CD4-positive, alpha-beta T cell treated with Interleukin-17A for 4 hours (primary cell): ENCODE measurements at places on chromosomes 13 and 19.

GRCh38 chr13:74026753-74027152, 107.5 kb downstream of the KLF12 start:
- DNase-seq, result peak; percentile 81

DNA sequence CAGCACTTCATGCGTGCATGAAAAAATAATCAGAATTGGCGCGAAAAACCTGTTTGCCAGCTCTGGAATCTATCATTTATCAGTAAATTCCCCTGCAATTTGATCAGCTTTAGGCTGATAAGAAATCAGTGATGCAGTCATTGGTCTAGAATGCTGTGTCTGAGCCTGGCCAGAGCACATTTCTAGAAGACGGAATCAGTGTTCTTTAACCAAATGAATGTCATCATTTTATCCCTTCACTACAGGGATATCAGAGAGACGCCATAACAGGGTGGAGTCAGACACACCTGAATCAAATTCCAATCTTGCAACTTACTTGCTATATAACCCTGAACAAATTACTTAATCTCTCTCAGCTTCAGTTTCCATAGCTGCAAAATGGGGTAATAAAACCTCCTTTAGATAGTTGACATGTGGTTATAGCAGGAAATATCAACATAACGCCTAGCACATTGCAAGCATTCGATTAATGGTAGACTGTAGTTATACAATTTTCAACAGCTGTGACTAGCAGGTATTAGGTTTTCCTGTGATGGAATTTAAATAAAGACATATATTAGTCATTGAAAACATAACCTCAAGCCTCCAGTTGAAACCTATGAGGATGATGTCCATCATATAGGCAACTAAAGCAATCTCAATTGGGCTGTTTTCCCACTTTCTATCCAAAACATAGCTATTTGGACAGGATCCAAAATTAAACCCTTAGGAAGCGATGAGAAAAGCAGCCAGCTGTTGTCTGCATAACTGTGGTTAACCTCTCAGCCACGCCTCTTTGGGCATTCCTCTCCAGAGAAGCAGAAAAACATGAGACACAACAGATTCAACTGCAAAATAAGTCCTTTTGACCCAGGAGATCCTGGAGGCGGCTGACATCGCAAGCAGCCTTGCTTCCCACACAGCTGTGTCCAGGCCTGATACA, 51.6 kb upstream of the UBL3 start:
- DNase-seq, result peak; percentile 51

DNA sequence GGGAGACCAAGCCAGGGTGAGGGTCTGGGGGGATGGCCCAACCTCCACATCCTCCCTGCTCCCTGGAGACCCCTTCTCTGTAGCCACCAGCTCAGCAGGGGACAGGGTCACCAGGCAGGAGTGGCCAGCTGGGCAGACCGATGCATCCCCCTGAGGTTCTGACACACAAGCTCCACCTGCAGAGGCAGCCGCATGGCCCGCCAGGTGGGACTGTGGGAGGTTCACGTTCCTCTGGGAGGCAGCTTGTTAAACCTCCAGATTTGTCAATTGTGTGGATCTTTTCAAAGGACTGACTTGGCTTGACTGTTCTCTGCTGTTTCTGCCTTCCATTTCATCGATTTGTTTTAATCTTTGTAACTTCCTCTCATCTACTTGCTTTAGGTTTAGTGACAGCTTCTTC, 8.1 kb downstream of the POLRMT start:
- no peak for DNase-seq

DNA sequence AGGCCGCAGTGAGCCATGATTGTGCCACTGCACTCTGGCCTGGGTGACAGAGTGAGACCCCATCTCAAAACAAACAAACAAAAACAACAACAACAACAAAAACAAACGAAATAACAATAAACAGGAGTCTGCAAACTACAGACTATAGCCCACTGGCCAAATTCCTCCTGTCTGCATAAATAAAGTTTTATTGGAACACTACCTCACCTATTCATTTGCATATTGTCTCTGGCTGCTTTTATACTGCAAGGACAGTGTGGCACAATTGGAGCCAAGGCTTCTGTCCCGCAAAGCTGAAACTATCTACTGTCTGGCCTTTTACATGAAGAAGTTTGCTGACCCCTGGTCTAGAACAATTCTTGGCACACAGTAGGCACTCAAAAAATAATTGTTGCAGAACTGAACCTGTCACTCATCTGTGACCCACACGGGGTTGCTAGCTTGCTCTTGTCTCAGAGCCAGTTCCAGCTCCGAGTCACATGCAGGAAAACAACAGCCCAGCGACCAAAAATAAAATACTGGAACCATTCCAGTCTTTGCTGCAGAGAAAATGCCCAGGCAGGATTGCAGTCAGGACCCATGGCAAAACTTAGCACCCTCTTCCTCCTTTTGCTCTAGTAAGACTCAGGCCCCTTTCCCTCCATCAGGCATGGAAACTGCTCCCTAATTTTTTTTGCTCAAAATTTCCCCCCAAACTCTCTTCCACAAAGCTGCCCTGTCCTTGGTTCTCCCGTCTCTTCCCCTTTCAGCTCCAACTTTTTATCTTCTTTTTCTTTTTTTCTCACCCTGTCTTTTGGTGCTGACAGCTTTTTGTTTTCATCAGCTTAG, 4.8 kb upstream of the MYH14 start:
- DNase-seq, result no peak

DNA sequence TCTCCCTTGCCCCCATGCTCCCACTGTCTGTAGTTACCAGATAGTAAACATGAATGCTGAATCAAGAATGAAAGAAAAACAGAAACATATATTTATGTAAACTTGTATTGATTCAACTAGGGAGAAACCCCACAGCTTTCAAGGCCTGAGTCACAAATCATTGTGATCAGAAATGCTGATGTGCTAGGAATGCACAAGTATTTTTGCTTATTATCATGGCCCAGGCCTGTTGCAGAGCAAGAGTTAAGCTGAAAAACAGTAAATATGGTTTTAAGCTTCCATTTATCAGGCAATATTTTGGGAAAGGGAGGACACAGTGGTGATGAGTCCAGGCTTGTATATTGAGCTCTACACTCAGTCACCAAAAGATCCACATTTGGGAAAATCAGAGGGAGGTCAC, 669.6 kb downstream of the DIAPH3 start:
- DNase-seq, result no peak

GRCh38 chr19:38206006-38206745, 17.8 kb downstream of the DPF1 start:
- DNase-seq, result no peak

DNA sequence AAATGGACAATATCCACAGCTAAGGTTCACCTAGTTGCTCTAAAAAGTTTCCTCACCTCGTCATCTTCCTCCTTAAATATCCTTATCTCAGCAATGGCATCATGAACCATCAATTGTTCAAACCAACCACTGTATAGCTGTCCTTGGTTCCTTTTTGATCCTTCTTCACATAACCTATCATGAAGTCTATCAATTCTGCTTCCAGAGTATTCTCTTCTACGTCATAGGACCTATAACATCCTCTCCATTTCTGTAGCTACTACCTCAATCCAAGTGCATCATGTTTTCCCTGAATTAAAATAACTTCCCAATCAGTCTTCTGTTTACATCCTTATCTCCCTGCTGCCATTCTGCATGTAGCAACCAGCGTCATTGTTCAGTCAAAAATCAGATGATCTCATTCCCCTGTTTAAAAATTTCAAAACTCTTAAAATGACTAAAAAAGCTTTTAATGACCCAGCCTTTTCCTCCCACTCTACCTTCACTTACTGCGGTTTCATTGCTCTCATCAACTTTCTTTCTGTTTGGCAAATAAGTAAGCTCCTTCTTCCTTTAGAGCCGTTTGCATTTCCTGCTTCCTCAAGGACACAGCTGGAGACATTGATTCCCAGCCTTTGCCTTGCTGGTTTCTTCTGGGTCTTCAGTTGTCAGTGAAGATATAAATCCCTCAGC, 223.9 kb upstream of the MIR17HG start:
- no peak for DNase-seq

- no peak for DNase-seq
Observed at GRCh38 chr13:102276404-102276803, 125.4 kb downstream of the FGF14 start.

- peak; percentile 25 for DNase-seq
Observed at GRCh38 chr19:45901432-45901911, 941 bp downstream of the MYPOP start.

DNA sequence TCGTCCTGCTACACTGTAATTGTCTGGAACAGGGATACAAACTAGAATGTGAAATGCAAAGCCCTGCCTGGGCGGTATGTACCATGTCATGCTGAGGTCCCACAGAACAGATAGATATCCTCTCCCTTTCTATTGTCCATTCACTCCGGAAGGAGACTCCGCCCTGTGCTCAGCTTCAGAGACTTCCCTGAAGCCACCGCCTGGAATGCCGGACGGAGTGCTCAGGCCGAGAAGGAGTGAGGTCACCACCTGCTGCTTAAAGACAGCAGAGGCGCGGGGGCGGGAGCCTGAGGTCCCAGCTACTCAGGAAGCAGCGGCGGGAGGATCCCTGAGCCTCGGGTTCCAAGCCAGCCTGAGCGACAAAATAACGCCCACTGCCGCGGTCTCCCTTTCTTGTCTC, 890 bp upstream of the ZNF611 start:
- DNase-seq, result peak; percentile 11

- DNase-seq, result peak; percentile 15
Observed at GRCh38 chr13:24097667-24098066, 62.9 kb upstream of the SPATA13 start.

- no peak for DNase-seq
Observed at GRCh38 chr13:44334751-44335150, 38.9 kb upstream of the SERP2 start.

GRCh38 chr19:30896554-30896953, 452.7 kb downstream of the TSHZ3 start:
- no peak for DNase-seq

- no peak for DNase-seq
Observed at GRCh38 chr19:51024924-51025323, 1.5 kb downstream of the KLK11 start.

DNA sequence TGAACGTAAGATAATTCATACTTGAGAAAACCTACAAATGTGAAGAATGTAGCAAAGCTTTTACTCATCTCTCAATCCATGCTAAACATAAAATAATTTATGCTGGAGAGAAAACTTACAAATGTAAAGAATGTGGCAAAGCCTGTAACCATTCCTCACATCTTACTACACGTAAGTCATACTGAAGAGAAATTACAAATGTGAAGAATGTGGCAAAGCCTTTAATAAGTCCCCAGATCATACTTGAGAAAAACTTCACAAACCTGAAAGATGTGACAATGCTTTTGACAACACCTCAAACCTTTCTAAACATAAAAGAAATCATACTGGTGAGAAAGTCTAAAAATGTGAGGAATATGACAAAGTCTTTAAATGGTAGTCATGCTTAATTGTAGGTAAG, 89.4 kb downstream of the ZNF675 start:
- no peak for DNase-seq

DNA sequence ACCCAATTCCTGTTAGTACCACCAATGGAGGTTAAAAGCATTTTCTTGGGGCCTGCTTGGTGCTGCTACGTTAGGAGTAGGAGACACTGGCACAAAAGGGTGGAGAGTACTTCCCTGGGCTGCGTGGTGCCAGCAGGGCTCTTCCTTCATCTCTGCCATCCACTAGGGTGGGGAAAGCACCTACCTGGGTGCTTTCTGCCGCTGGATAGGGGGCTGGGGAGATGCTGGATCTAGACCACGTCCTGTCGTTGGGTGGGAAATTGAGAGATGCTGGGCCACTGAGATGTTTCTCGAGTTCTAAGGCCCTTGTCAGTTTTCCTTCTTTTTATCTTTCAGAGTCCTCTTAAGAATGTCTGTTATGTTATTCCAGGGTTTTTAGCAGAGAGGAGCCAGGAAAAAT, 6.7 kb upstream of the FCGBP start:
- DNase-seq, result no peak

GRCh38 chr19:21566073-21566472, 60.7 kb downstream of the ZNF429 start:
- peak; percentile 26 for DNase-seq

GRCh38 chr13:27120811-27121210, 50.8 kb downstream of the USP12 start:
- DNase-seq, result no peak
